Mesenteric fat pad (tissue), 1 donor: ENCODE measurements at places on chromosomes 3 and 15. TPM values are rescaled to one million over a fixed set of nuclear protein-coding genes. Genes with fewer than 3 reads are reported as not detected.

The DPP8 gene
- total RNA-seq: 36.7 TPM

The SLC2A2 gene
- total RNA-seq: 0.26 TPM

The C2CD4A gene
- not detected for total RNA-seq

GRCh38 chr3:17444865-17445264 lies 297.6 kb downstream of the TBC1D5 start:
- DNase-seq: no peak

- no peak for DNase-seq
Observed at GRCh38 chr3:136728918-136729317, 23.3 kb downstream of the STAG1 start.

DNA sequence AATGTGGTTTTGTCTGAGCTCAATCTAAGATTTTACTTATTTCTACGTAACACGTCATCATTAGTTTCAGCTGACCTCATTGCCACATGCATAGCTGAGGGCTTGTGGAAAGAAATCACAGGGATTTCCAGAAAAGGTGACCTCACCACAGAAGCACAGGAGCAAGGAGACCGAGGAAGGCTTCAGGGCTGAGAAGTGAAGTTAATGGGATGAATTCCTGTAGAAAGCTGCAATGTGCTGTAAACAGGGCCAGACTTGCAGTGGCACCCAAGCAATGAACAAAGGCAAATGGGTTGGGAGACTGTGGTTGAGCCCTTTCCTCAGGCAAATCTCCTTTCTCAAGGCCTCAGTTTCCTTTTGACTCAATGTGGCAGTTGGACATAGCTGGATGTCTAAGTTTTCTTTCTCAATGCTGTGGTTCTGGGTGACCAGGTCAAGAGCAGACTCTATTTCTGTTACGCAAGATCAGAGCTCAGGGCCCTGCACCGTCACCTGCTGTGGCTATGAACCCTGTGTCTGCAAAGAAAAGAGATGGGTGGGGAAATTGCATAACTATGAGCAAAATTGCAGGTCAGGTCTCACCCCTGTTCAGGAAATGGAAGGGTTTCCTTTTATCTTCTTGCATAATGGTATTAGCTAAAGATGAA lies 252.2 kb upstream of the TBL1XR1 start:
- DNase-seq: no peak

DNA sequence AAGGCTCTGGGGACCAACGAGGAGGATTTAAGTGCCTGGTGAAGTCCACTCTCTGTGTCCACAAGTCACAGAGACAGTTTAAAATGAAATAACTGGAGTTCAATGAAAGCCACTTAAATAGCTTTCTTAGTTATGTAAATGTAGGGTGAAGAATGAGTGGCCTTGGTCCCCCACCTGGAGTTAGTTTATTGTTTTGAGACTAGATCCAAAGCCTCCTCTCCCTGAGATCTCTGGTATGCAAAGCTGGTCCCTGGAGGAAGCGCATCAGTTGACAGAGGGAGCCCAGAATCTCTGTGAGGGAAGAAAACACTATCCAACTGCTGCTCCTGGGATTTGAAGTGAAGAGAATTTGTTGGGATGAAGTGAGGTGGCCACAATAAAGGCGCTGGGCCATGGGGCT lies 40.5 kb downstream of the EXOG start:
- no peak for DNase-seq

DNA sequence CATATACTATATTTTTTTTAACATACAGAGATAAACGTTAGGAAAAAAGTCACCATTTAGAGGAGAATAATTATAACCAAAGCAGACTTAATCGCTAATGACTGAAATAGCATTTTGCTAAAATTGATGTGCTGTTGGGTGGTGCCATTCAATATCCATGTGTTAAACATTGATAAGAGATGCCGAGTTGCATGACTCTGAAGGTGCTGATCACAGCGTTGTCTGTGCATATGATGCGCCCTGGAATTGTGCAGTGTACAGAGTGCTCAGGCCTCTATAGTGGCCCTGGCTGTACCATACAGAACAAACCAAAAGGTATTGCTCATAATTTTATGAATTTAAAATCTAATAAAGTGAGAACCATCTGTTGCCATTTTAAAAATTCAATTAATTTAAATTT lies 168.3 kb downstream of the MEIS2 start:
- no peak for DNase-seq

DNA sequence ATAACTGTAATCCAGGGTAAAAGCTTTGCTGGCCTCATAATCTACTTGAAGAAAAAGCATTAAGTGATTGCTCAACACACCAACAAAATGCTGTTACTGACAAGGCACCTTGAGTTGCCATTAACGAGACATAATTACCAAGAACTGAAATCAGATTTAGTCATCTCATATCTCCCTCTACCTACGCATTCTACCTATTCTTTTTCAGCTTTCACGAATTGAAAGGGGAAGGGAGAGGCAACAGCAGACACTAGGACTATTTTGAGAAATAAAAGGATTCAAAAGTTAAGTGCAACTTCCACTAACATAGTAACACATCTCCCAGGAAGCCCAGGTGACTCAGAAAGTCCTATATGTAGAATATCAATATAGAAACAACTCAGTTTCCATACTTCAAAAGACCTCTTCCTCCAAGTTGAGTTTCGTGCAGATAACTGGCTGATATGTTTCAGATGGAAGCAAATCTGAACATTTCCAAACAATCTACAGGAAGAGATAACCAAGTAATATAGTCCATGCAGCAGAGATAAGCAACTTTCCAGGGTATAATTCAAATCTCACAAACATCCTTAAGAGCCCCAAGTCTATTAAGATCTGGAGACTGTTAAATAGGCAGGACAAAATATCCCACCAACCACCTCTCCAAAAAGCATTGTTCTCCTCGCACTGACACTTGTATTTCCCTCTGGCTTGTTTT lies 1.9 kb downstream of the OSBPL10 start:
- no peak for DNase-seq

- no peak for DNase-seq
Observed at GRCh38 chr3:169813278-169813677, 574 bp upstream of the LRRC34 start.

- DNase-seq: no peak
Observed at GRCh38 chr3:114804099-114804498, 343.0 kb downstream of the ZBTB20 start.
